ENCODE measurements at places on chromosomes 4 and X.

DNA sequence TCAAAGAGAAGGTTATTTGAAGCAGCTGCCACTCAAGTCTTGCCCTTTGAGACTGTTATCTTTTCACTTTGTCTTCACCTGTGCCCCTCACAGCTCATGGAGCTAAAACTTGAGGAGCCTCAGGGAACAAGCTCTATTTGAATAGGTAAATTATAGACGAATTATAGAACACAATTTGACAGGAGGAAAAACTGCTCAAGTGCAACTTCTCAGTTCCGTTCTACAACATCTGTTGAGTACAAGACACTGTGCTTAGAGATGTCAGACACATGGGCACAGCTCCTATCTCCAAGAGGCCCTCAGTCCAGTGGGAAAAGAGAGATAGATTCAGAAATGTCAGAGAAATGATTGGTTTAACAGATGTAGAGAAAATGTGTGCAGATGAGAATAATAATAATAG, 5.1 kb downstream of the PPP1R2C start:
- no peak for DNase-seq

GRCh38 chrX:46710425-46710824, 48.5 kb downstream of the SLC9A7 start:
- no peak for DNase-seq

DNA sequence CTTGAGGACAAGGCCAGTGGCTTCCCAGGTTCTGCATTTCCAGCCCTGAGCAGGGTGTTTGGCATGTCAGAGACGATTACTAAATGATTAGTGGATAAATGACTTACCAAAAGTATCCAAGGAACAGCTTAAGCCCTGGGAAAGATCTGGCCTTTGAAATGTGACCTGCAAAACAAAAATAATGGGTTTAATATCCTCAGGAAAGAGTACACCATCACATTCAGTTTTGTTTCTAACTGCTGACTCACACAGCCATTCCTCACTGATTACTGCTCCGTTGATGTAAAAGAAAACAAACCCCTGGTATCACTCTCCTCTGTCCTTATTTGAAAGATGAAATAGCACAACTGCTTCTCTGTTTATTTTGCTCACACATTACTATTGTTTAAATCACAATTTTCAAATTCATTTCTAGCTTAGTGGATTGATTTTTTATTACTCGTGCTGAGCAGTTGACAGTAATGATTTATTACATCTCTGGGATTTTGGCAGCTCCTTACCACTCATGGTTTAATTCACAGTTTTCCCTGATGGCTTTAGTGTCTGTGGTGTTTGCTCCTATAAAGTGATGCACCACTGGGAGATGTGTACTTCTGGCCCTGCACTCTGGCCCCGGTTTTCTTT, 117.0 kb downstream of the CBLL2 start:
- DNase-seq = peak; percentile 4

GRCh38 chr4:15162465-15163283, 160.4 kb downstream of the CPEB2 start:
- peak; percentile 45 for DNase-seq

DNA sequence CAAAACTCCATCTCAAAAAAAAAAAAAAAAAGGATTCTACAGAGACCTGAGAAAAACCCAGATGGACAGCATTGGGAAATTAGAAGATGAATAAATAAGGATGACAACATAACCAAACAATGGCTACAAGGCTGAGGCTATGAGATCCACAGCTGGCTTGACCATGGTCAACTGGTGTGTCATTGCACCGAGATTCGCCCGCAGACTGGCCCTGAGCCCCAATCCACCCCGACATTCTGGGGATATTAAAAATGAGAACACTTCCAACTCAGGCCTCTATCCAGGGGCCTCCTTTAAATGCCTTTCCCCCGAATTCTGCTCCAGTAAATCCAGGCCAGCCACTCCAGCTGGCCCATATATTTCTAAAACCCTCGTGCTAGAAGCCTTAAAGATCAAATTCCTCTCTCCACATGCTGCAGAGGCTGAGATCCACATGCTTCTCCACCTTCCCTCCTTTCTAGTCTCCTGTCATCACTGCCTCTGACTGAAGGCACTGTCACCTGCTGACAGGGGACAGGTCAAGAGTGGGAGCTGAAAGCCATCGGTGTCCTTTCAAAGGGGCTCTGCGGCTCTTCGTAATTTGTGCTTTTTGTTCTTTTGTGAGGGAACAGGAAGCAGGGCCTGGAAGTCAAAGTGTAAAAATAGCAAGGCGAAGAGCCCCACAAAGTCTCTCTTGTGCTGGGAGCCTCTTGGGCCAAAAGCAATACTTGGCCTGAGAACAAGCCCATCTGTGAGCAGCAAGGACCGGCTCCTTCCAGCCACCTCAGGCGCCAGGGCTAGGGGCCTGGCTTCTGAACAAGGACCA, 203.7 kb downstream of the NSUN7 start:
- no peak for DNase-seq

DNA sequence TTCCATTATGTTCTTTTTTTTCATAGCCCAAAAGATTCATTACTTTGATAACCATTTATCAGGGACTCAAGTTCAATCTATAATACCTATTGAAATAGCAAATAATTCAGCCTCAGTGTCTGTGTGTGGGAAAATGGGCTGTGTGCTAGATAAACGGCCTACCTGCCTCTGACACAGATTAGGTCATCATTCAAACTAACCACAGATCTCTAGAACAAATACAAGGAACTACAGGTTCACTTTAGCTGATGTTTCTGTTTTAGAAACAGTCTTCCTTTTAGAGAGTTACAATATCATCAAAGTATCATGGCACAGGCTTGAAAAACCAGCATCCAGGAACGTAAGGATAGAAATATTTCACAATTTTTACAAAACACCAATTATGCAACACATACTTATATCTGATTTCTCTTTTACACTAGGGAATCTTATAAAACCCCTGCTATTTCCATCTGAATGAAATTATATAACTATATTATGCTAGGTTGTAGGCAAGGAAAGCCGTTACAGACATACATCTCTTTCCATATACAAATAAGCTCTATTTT, 56.6 kb upstream of the MAB21L2 start:
- DNase-seq = no peak

- DNase-seq = no peak
Observed at GRCh38 chr4:90209922-90210321, 82.7 kb downstream of the CCSER1 start.

DNA sequence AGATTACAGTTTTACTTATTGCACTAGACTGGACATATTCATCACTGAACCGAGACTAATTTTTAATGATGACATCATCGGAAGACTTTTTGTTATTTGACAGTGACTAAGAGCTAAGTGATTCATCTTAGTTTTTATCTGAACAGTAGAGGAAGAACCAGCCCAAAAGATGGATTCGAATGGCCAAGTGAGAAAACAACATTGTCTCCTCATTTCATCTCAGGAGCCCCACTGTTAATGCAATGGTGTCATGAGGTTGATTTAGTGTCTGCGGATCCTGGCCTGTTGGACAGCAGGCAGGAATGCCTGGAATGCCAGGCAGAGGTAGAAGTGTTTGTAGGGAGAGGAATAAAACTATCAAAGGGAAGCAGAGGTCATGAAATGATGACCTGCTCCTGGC, 37.8 kb upstream of the HPF1 start:
- peak; percentile 11 for DNase-seq

- no peak for DNase-seq
Observed at GRCh38 chr4:165723051-165723795, 149.8 kb upstream of the TLL1 start.

GRCh38 chrX:96729053-96729452, 44.4 kb downstream of the DIAPH2 start:
- DNase-seq = no peak

GRCh38 chrX:68438575-68438974, 5.3 kb upstream of the OPHN1 start:
- DNase-seq = no peak

GRCh38 chr4:183875251-183875825, 29.8 kb upstream of the STOX2 start:
- DNase-seq = no peak

DNA sequence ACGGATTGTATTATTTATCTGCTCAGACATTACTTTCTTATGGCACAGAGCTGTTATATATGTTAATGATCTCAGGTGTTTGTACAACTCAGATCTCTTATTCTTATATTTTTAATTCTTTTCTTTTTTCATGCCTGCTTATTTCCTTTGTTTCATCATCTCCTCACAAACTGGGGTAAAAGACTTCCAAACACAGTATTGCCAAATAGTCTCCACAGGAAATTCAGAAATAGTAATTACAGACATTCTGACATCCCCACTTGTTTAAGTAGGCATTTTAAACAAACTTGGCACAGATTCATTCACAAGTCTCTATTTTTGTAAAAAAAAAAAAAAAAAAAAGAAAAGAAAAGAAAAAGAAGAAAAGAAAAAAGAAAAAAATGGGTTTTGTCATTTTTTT, 129.7 kb upstream of the USP38 start:
- no peak for DNase-seq

- DNase-seq = peak; percentile 39
Observed at GRCh38 chrX:15336023-15336413, 695 bp upstream of the PIGA start.
